Amniotic epithelial cell (primary cell): ENCODE measurements at places on chromosomes 11 and 22.
A peak's percentile ranks its signal among the peaks of the same experiment; 100 is the strongest.

GRCh38 chr11:32416301-32416700 lies 19.0 kb downstream of the WT1 start:
- no peak for DNase-seq

- peak; percentile 48 for DNase-seq
These were observed 131.2 kb downstream of the TTC17 start for GRCh38 chr11:43489869-43490465.

- no peak for DNase-seq
These were observed 53.2 kb upstream of the NECTIN1 start for GRCh38 chr11:119782006-119782738.

DNA sequence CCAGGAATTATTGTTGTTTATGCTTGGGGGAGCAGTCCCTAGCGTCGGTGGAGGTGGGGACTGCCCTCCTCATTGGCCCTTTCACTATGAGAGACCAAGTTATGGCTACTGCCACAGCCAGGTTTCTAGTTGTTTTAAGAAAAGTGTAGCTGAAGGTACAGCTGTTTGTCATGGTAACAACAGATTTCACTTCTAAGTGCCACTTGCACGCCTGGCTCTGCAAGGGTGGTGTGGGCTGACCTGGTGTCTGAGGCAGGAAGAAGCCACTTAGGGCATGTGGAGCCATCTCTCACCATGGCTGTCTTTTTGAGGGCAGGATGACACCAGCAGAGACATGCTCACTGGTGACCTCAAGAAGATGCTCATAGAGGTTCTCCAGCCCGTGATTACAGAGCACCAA lies 46.3 kb upstream of the MPEG1 start:
- no peak for DNase-seq

GRCh38 chr11:68120273-68121066 lies 718 bp downstream of the CHKA start:
- peak; percentile 26 for DNase-seq

DNA sequence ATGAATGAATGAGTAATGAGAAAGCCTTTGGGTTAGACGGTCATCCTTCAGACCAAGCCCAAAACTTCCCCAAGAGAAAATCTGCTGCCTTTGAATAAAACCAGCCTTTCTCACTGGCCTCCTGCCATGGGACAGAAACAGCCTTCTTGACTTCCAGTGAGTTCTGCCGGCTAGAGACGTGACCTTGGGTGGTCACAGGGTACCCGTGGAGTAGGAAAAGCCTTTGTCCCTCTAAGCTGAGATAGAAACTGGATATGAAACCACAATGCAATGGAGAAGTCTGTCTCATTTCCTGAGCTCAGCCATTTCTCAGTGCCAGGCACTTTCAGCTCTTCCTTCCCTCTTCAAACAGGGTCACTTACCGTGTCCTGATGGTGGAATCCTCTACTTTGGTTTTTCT lies 21.2 kb upstream of the YWHAH start:
- DNase-seq: no peak
